ENCODE measurements at places on chromosomes 1 and 21.

DNA sequence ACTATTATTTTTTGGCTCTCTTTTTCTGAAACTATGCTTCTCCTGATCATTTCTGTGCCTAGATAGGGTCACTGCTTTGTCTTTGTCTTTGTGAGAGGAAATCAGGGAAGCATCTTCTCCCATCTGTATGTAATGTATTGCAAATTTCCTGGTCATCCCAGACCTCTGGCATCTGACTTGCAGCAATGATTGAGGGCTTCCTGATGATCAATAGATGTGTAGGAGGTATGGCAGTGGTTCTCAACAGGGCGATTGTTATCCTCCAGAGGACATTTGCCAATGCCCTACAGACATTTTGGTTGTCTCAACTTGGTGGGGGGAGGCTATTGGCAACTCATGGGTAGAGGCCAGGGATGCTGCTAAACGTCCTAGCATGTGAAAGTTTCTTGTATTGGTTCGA lies 64.7 kb downstream of the RGL1 start:
- no peak for DNase-seq

DNA sequence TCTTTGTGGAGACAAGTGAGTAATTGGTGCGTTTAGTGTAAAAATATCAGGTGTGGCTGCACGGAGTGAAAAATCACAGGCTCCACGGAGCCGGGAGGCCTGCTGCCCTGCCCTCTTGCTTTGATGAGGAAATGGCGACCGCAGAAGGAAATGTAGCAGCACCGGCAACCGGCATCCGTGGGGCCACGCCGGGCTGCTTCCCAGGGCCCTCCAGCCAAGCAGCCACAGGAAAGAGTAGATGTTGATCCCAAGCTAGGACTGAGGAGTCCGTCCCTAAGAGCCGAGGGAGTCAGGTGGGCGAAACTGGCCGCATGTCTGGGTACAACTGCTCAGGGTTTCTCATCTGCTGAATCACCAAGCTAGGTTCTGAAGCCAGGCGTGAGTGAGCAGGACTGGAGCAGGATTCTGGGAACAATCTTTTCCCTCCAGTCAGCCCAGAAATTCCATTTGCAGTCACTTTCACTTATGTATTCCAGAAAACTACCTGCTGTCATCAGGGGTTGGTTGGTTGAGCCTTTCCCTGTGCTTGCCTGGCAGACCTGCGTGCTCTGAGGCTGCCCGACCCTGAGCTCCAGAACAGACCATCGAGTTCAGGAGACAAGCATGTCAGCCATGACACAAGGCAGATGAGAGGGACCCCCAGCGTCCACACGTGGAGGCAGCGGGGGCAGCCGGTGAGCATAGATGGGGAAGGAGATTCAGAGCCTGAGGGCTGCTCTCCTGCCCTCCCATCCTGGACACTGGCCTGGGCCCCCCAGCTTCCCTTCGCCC lies 5.8 kb upstream of the ITGB2 start:
- peak; percentile 56 for DNase-seq

GRCh38 chr1:223738465-223739365 lies 26.4 kb downstream of the CAPN2 start:
- no peak for DNase-seq

- peak; percentile 87 for DNase-seq
These were observed 9.0 kb downstream of the IGSF9 start for GRCh38 chr1:159936273-159936904.

- no peak for DNase-seq
These were observed 29.9 kb downstream of the HHAT start for GRCh38 chr1:210358626-210359025.

- DNase-seq, result no peak
These were observed 75.6 kb downstream of the XCL2 start for GRCh38 chr1:168468042-168468809.

- DNase-seq, result peak; percentile 20
These were observed 5.1 kb upstream of the SSR2 start for GRCh38 chr1:156025876-156026275.

GRCh38 chr1:100353988-100354387 lies 1.7 kb downstream of the CDC14A start:
- no peak for DNase-seq

- DNase-seq, result no peak
These were observed 241.9 kb downstream of the RWDD3 start for GRCh38 chr1:95475686-95476457.

- no peak for DNase-seq
These were observed 12.2 kb downstream of the UBE2U start for GRCh38 chr1:64215576-64215975.

DNA sequence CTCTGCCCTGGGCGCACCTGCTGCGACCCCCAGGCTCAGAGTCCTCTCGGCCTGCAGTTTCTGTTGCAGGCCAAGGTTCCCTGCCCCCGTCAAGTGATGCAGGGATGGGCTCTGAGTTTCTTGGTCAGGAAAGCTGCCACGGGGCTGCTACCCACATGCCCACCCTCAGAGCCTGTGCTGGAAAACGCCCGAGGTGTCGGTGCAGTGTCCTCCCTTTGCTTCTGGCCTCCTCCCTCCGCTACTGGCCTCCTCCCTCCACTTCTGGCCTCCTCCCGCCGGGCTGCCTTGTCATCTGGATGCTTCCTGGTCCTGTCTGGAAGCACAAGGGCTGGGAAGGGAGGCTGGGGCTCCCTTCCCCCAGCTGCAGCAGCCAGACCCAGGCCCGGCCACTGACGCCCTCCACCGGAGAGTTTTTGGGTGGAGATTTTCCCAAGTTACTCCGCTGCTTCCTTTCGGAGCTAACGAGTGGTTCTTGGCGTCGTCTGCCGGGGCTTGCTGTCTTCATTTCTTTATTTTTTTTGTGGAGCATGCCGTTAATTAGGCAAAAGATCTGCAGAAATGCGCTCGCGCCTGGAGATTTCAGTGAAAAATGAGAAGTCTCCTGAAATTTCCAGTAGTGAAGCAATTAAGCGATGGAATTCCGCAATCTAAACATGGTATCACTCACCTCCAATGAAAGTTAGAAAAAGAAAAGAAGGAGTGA lies 17.4 kb downstream of the PRDM16 start:
- DNase-seq, result no peak

DNA sequence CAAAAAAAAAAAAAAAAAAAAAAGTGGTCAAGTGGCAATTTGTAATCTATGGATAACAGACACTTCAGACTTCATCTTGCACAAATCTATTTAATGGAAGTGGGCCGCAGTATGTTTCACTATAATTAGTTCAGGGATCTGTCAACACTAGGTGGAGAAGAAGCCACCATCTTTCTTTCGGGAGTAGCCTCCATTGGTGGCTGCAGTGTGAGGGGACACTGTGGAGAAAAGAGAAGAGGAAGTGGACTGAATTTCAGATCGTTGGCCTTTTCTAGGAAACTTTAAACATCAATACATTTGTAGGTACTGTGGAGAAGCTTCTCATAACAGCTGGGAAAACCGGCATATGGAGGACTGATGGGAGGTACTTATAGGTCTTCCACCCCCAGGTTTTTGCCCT lies 8.0 kb upstream of the ELAPOR1 start:
- no peak for DNase-seq

DNA sequence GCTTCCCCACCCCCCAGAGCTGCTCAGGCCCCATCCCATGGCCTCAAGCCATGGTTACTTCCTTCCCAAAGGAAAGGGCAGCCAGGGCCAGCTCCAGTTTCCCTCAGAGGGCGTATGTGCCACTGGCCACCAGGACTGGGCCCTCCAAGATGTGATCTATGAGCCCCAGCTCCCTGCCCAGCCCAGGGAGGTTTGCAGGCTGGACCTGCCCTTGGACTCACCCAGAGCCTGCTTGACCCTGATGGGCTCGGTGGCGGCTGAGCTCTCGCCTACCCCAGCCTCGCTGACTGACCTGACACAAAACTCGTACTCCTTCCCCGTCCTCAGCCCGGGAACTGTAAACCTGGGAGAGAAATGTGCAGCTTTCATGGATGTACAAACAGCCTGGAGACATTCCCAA lies 29.6 kb downstream of the MYOM3 start:
- DNase-seq, result no peak

- DNase-seq, result no peak
These were observed 15.2 kb downstream of the LRRN2 start for GRCh38 chr1:204670152-204670927.

DNA sequence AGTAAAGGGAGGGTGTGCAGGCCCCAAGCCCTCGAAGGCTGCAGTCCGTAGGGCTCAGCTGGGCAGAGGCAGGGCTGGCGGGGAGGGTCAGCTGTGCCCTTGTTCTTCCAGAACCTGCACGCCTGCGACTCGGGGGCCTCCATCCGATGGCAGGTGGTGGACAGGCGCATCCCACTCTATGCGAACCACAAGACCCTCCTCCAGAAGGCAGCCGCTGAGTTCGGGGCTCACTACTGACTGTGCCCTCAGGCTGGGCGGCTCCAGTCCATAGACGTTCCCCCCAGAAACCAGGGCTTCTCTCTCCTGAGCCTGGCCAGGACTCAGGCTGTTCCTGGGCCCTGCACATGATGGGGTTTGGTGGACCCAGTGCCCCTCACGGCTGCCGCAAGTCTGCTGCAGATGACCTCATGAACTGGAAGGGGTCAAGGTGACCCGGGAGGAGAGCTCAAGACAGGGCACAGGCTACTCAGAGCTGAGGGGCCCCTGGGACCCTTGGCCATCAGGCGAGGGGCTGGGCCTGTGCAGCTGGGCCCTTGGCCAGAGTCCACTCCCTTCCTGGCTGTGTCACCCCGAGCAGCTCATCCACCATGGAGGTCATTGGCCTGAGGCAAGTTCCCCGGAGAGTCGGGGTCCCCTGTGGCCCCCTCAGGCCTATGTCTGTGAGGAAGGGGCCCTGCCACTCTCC lies 13.6 kb upstream of the LRRC3 start:
- DNase-seq, result no peak

DNA sequence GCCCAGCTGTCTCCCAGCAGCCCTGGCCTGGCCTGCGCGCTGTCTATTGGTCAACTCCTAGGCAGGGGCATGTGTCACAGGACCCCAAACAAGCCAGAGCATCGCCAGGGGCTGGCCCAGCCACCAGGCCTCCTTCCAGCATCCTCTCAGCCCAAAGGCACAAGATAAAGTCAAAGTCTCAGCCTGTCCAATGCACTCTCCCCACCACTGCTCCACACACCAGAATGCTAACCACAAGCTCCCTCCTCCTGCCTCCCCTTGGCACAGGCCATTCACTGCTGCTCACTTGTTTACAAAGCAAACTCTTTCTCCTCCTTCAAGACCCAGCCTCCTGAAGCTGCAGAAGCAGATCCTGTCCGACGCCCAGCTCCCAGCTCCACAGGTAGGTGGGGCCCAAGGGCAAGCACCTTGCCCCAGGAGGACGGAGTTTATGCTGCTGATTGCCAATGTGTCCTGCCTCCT lies 133.4 kb downstream of the DMRTB1 start:
- no peak for DNase-seq

GRCh38 chr1:227735539-227736285 lies 477 bp downstream of the SNAP47 start:
- DNase-seq, result no peak

DNA sequence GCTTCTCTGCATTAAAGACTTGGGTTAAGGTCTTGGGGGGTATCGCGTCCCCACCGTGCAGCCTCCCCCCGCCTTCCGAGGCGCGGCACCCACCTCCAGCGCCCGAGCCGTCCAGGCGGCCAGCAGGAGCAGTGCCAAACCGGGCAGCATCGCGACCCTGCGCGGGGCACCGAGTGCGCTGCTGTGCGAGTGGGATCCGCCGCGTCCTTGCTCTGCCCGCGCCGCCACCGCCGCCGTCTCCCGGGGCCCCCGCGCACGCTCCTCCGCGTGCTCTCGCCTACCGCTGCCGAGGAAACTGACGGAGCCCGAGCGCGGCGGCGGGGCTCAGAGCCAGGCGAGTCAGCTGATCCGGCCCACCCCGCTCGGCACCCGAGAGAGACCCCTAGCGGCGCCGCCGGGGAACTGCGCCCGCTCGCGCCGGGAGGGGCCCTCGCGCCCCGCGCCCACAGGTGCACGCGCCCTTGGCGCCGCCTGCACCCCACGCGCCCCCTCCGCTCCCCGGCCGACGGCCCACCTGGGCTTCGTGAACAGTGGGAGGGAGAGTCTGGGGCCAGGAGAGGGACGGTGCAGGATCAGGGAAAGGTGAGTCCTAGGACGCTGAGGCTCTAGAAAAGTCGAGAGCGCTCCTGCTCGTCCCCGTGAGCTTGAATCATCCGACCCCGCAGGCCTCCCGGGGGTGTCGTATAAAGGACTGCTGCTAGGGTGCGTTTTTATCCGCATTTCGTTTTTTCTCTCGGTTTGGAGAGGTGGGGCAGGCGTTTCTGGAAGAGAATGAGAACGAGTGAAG lies at the start of gene APP:
TSS of gene APP (minus strand) at position 300 of the 787 bp plus-strand sequence. CDS start at position 150, 150 bp downstream.
- DNase-seq, result peak; percentile 89

DNA sequence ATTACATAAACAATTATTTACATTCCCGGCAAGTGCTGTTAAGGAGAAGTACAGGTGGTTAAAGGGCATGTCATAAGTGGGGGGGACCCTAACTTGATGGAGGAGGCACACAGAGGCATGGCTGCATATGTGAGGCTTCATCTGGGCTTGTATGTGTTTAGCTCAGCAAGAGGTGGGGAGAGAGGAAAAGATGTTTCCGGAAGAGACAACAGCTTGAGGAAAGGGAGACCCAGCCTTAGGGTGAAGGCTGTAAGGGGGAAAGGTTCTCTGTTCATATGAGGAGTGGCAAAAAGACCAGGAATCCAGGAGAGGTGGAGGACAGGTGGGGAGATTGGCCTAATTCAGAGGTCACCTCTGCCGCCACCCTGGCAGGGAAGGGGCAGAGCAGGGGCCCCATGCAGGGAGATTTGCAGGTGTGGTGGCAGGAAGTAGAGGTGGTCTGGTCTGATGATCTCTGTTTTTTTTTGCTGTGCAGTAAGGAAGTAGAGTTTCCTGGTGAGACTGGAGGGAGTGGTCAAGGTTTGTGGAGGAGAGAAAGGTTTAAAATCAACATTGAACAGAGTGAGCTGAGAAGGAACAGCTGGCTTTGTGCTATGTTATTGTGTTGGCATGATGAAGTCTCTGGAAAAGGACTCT lies 9.0 kb downstream of the TRAF5 start:
- no peak for DNase-seq

GRCh38 chr1:172394811-172395210 lies 25.7 kb upstream of the C1orf105 start:
- no peak for DNase-seq

DNA sequence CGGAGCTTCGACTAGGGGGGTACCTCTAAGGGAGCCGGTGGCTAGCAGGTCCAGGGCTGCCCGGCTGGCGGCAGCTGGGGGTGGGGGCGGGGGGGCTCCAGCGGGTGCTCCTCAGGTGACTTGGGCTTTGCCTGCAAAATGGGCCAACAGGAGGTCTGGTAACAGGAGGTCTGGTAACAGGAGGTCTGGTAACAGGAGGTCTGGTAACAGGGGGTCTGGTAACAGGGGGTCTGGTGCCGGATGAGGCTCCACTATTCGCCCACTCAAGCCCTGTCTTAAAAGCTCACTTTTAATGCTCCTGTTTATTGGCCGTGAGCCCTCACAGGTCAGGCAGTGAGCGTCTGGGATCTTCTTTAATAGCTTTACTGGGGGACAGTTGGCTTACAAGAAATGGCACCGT lies 40.4 kb upstream of the ACTRT2 start:
- DNase-seq, result no peak

Measured in activated naive CD4-positive, alpha-beta T cell treated with Interleukin-2 at 50 U/mL for 16 hours (primary cell).